GM04504 (cell line): ENCODE measurements at places on chromosomes 4 and X.
A peak's percentile ranks its signal among the peaks of the same experiment; 100 is the strongest.

DNA sequence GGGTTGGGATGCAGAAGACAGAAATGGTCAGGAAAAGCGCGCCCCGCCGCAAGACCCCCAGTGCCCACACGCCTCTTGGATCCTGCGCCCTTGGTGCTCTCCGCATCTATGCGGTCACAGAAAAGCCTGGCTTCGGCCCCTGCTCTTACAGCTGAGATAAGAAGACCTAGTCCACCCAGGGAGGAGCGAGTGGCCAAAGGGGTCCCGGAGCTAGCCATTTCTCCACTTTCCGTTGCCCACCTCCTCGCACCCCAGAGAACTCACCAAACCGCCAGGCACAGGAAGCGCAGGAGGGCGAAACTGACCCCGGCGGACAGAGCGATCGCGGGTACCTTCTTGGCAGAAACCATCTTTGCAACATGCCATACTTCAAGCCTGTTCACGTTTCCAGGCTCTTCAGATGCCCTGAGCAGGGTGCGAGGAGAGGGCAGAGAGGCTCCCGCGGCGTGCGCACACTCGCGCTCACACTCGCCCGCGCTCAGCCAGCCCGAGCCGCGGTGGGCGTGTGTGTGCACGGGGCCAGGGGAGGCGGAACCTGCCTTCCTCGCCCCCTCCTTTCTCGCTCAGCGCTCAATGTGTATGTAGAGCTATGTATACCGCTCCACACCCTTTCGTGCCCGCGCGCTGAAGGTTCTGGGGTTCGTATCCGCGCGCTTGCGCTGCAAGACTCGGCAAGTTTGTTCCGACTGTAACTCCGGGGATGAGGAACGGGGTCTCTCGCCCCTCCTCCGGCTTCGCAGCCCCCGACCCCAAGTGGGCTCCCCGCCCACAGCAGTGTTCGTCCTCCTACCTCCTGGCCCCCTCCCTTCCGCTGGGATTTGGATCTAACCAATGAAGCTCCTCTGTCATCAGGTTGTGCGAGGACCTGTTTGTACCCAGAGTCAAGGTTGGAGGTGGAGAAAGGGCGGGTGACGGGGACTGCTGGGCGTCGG lies at the start of gene GABRA4:
Gene GABRA4 (minus strand): TSS at position 507 of the 932 bp plus-strand sequence. CDS start 157 bp downstream, at position 350.
- DNase-seq: no peak

- DNase-seq: no peak
Observed at GRCh38 chrX:83934220-83934619, 73.3 kb downstream of the CYLC1 start.

- DNase-seq: no peak
Observed at GRCh38 chr4:39642885-39643552, 4.4 kb upstream of the SMIM14 start.

- no peak for DNase-seq
Observed at GRCh38 chrX:100830547-100830946, 10.4 kb downstream of the CSTF2 start.

GRCh38 chr4:139942241-139942640 lies 211.7 kb downstream of the MAML3 start:
- no peak for DNase-seq

- DNase-seq: no peak
Observed at GRCh38 chr4:48042979-48043461, 26.4 kb downstream of the NIPAL1 start.

- DNase-seq: peak; percentile 42
Observed at GRCh38 chr4:683982-684622, 4.8 kb downstream of the SLC49A3 start.

- no peak for DNase-seq
Observed at GRCh38 chr4:180059216-180059881, 2183.9 kb upstream of the TENM3 start.

- no peak for DNase-seq
Observed at GRCh38 chr4:107725281-107725859, 5.3 kb upstream of the PAPSS1 start.

GRCh38 chr4:121108557-121108956 lies 36.2 kb upstream of the NDNF start:
- DNase-seq: no peak

GRCh38 chrX:74925225-74926088 lies at the start of gene NEXMIF:
Gene NEXMIF, minus strand, starts transcription at chrX:74925452.
- DNase-seq: no peak

- no peak for DNase-seq
Observed at GRCh38 chr4:189341881-189342280, 598.8 kb upstream of the FRG1 start.

- DNase-seq: peak; percentile 25
Observed at GRCh38 chr4:81164623-81165416, 50.2 kb downstream of the PRKG2 start.

GRCh38 chr4:139314047-139314800 lies 11.9 kb upstream of the NDUFC1 start:
- no peak for DNase-seq

GRCh38 chrX:17560385-17560784 lies 176.9 kb upstream of the SCML1 start:
- DNase-seq: no peak

DNA sequence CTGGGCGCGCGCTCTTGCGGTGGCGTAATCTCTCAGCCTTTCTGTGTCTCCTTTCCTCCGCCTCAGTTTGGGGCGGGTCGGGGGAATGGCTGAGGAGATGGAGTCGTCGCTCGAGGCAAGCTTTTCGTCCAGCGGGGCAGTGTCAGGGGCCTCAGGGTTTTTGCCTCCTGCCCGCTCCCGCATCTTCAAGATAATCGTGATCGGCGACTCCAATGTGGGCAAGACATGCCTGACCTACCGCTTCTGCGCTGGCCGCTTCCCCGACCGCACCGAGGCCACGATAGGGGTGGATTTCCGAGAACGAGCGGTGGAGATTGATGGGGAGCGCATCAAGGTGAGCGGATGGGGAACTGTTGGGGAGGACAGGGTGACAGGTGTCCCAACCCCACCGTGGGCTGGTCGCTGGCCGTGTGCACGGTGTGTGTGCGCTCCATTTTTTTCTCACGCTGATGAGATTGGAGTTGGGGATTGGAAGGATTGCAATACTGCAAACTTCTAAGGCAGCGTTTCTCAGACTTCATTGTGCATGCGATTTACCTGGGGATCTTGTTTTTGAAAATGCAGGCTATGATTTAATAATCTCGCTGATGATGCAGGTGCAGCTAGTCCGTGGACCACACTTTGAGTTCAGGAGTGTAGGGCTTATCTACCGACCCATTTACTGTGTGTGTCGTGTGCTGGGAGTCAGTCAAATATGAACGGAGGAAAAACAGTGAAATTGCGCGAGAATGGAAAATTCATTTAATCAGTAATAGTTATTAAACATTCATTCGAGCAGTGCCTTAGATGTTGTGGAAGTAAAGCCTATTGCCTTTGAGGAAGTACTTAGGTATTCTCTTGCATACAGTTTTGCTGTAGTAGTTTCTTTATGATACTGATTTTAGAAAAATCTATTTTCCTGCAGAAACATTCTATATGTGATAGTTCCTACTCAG lies at the start of gene RAB33B:
Gene RAB33B (plus strand): TSS at position 11 of the 935 bp plus-strand sequence. CDS start 75 bp downstream, at position 86.
- no peak for DNase-seq

- DNase-seq: no peak
Observed at GRCh38 chrX:10101269-10101668, 55.5 kb upstream of the CLCN4 start.

- no peak for DNase-seq
Observed at GRCh38 chrX:2503591-2504500, 3.1 kb upstream of the DHRSX start.
